Keratinocyte (primary cell): ENCODE measurements at places on chromosomes 4 and X.

GRCh38 chr4:183863155-183863825 is 41.8 kb upstream of the STOX2 start:
- H3K36me3 ChIP-seq: no peaks in the 10 kb centered on the region
- no peak overlapping the region for H3K27ac ChIP-seq
- H3K27me3 ChIP-seq: no peaks in the 10 kb centered on the region
- no peaks in the 10 kb centered on the region for H3K4me1 ChIP-seq
- DNase-seq: no peak

DNA sequence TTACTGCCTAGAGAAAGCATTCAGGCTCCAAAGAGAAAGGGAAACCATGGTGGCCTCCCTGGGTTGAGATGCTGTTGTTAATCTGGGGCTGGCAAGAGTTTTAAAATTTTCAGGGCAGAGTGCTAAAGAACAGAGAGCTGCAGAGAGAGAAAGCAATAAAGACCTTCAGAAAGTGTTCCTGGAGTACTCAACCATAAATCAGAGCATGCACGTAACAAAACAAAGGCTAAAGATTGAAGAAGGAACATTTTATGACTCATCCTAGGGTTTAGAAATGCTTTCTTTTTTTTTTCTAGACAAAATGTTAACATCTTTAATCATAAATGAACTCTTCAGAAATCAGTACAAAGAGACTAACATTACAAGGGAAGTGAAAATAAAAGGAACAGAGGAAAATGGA is 562.3 kb upstream of the NDST4 start:
- no peaks in the 10 kb centered on the region for H3K27me3 ChIP-seq
- H3K36me3 ChIP-seq: no peaks in the 10 kb centered on the region
- no peak overlapping the region for H3K4me3 ChIP-seq
- no peaks in the 10 kb centered on the region for H3K4me1 ChIP-seq
- no peak for DNase-seq

DNA sequence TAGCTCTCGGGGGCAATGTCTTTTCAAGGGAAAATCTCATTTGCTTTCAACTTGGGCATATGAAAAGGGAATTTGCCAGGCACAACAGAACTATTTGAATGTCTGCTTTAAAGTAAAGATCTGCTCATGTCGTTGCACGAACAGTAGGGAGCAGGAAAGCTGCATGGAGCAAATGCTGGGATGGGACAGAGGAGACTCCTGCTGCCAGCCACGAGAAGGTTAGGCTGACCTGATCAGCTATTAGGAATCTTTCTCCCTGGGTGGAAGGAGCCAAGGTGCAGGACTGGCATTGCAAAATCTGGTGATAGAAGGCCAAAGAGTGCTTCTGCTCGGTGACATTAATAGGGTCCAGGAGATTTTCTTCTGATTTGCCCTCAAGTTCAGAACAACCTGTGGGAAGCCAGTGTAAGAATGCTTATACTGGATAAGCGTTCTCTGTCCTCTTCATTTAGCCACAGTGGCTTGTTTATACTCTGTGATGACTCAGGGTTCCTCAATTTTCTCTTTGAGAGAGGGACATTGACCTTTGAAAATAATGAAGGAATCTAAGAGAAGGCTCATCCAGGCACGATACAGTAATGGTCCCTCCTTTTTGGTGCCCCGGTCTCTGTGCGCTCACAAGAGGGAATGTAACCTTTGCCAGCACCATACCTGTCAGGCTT is 22.9 kb downstream of the FHL1 start:
- no peak overlapping the region for H3K4me3 ChIP-seq
- H3K27ac ChIP-seq: no peak overlapping the region
- H3K36me3 ChIP-seq: peaks cover 7% of the 10 kb centered on the region
- H3K4me1 ChIP-seq: no peaks in the 10 kb centered on the region
- DNase-seq: no peak

GRCh38 chr4:127400731-127401346 is 231.9 kb upstream of the INTU start:
- H3K4me1 ChIP-seq: no peaks in the 10 kb centered on the region
- H3K36me3 ChIP-seq: no peaks in the 10 kb centered on the region
- peak; percentile 28 for DNase-seq
- no peaks in the 10 kb centered on the region for H3K27me3 ChIP-seq
- H3K4me3 ChIP-seq: no peak overlapping the region

- no peak overlapping the region for H3K27ac ChIP-seq
- H3K4me3 ChIP-seq: no peak overlapping the region
Observed at GRCh38 chr4:72107456-72107855, 75.7 kb downstream of the NPFFR2 start.

GRCh38 chr4:24850674-24851073 is 55.3 kb downstream of the SOD3 start:
- no peak overlapping the region for H3K27ac ChIP-seq
- H3K27me3 ChIP-seq: no peaks in the 10 kb centered on the region
- no peaks in the 10 kb centered on the region for H3K36me3 ChIP-seq
- no peak for DNase-seq
- peaks cover 5% of the 10 kb centered on the region for H3K4me1 ChIP-seq

DNA sequence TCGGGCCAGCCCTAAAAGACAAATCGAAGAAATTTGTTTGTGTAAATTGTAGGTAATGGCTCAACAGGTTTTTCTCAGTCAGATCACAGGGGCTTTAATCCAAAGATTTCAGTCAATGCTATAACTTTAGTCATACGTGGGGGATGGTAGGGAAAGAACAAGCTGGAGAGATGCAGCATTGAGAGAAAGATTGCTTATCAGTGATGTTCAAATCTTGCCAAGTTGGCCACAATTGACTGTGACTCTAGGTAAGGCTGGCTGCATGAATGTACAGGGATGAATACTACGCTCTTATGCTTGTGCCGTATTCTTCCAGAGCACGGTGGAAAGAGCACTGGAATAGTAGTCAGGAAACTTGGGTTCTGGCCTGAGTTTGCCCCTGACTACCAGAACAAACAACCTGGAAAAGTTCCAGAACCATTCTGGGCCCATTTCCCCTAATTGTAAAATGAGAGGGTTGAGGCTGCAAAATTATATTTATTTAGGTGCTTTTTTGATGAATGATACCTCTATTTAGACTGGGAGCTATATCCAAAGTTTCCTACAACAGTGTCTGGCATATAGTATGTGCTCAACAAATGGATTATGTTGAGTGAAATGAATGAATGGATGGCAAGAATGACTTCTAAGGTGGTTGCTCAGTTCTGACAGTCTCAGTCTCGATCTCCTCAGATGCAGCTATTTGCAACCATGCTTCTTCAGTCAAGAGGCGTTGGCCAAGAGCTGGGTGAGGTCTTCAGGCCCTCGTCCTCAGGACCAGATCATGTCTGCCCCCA is 44.4 kb downstream of the TSC22D3 start:
- DNase-seq: no peak
- no peak overlapping the region for H3K4me3 ChIP-seq
- peaks cover 16% of the 10 kb centered on the region for H3K4me1 ChIP-seq
- H3K27ac ChIP-seq: no peak overlapping the region
- no peaks in the 10 kb centered on the region for H3K27me3 ChIP-seq

- H3K36me3 ChIP-seq: no peaks in the 10 kb centered on the region
- no peak for DNase-seq
- peaks cover 13% of the 10 kb centered on the region for H3K4me1 ChIP-seq
- H3K27me3 ChIP-seq: no peaks in the 10 kb centered on the region
- no peak overlapping the region for H3K27ac ChIP-seq
- H3K4me3 ChIP-seq: no peak overlapping the region
Observed at GRCh38 chrX:71996826-71997225, 86.2 kb downstream of the NHSL2 start.

- H3K4me3 ChIP-seq: peak within 1 kb of the TSS; percentile 48
- H3K27ac ChIP-seq: peak within 1 kb of the TSS; percentile 36
- no peak for DNase-seq
- H3K27me3 ChIP-seq: no peaks in the 10 kb centered on the region
- H3K36me3 ChIP-seq: no peaks in the 10 kb centered on the region
- peaks cover 15% of the 10 kb centered on the region for H3K4me1 ChIP-seq
Observed at GRCh38 chr4:75555294-75556164, at the start of gene ODAPH. Gene ODAPH (plus strand): TSS chr4:75556066. CDS start chr4:75556083, 17 bp downstream.

- no peaks in the 10 kb centered on the region for H3K27me3 ChIP-seq
- H3K36me3 ChIP-seq: no peaks in the 10 kb centered on the region
- no peak for DNase-seq
- H3K27ac ChIP-seq: no peak overlapping the region
Observed at GRCh38 chr4:17094876-17095210, 196.4 kb upstream of the LDB2 start.

- H3K4me3 ChIP-seq: peak overlapping the region; percentile 75
- peak; percentile 23 for DNase-seq
- no peaks in the 10 kb centered on the region for H3K36me3 ChIP-seq
Observed at GRCh38 chr4:37452952-37453280, 208.4 kb downstream of the NWD2 start.

- H3K27ac ChIP-seq: no peak overlapping the region
- no peak for DNase-seq
- H3K36me3 ChIP-seq: no peaks in the 10 kb centered on the region
- H3K4me3 ChIP-seq: no peak overlapping the region
Observed at GRCh38 chr4:32909736-32910135, 2189.6 kb downstream of the PCDH7 start.

DNA sequence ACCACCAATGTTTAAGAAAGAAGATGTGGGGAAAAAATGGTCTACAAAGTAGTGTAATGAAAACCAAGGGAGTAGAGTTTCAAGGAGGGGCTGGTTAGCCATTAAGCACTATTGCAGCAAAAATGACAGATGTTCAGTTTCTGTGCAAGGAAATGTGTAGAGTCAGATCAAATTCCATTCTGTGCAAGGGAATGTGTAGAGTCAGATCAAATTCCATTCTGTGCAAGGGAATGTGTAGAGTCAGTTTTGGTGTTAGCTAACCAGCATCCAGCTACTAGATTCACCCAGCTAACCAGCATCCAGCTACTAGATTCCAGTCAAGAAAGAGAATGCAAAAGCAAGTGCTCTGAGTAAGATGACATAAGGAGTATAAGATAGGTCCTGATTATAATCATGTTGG is 208.8 kb downstream of the COX18 start:
- H3K36me3 ChIP-seq: no peaks in the 10 kb centered on the region
- no peak overlapping the region for H3K4me3 ChIP-seq
- no peak for DNase-seq
- no peaks in the 10 kb centered on the region for H3K4me1 ChIP-seq

GRCh38 chr4:183175631-183176232 is 76.7 kb downstream of the WWC2 start:
- no peak overlapping the region for H3K4me3 ChIP-seq
- H3K27ac ChIP-seq: no peak overlapping the region
- DNase-seq: no peak
- H3K27me3 ChIP-seq: no peaks in the 10 kb centered on the region
- peaks cover 6% of the 10 kb centered on the region for H3K4me1 ChIP-seq

DNA sequence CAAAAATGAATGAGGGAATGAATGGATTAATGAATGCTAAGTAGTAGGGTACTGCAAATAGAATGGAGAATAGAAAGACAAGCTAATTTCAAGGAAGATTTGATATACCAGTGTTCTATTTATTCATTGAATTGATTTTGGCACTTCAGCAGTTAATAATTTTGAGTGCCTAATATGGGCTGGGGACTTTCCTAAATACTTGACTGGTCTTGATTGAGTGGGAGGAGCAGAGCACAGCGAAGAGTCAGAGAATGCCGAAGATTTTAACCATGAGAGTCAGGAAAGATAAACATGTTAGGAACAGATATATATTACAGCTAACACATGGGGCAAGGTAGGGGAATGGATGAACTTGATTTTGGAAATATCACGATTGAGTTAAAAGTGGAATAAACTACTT is 10.6 kb downstream of the IL15 start:
- no peak overlapping the region for H3K27ac ChIP-seq
- DNase-seq: no peak
- no peaks in the 10 kb centered on the region for H3K36me3 ChIP-seq
- no peaks in the 10 kb centered on the region for H3K27me3 ChIP-seq
- H3K4me3 ChIP-seq: no peak overlapping the region

DNA sequence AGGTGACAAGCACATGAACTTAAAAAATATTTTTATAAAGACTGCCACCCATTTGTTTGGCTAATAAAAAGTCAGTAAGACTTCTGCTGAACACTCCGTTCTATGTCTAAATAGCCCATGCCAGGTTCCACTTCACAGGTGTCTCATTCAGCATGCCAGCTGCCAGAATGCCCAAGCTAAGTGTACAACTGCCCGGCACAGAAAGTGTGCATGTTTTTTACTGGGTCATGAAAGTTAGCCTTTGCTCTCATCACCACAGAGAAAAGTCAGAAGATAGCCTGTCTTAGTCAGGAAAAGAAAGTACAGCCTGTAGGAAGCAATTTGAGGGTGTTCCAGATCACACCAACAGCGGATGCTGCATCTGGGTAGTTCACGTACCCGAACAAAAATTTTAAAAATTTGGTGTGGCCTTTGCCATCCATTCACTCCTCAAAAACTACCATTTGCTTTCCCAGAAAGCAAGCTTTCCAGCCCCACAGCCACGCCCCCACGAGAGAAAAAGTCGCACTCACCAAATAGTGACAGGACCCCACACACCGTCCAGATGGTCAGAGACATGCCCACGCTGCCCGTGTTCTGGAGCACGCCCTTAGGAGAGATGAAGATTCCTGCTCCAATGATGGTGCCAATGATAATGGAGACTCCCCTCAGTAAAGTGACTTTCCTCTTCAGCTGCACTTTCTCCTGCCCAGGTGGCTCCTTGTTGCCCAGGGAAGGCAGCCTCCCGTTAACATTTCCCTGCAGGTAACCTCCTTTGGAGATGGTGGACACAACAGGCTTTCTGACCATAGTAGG is 671 bp downstream of the SLC7A11 start:
- peak overlapping the region; percentile 88 for H3K27ac ChIP-seq
- H3K36me3 ChIP-seq: no peaks in the 10 kb centered on the region
- H3K4me3 ChIP-seq: peak overlapping the region; percentile 48
- DNase-seq: no peak

DNA sequence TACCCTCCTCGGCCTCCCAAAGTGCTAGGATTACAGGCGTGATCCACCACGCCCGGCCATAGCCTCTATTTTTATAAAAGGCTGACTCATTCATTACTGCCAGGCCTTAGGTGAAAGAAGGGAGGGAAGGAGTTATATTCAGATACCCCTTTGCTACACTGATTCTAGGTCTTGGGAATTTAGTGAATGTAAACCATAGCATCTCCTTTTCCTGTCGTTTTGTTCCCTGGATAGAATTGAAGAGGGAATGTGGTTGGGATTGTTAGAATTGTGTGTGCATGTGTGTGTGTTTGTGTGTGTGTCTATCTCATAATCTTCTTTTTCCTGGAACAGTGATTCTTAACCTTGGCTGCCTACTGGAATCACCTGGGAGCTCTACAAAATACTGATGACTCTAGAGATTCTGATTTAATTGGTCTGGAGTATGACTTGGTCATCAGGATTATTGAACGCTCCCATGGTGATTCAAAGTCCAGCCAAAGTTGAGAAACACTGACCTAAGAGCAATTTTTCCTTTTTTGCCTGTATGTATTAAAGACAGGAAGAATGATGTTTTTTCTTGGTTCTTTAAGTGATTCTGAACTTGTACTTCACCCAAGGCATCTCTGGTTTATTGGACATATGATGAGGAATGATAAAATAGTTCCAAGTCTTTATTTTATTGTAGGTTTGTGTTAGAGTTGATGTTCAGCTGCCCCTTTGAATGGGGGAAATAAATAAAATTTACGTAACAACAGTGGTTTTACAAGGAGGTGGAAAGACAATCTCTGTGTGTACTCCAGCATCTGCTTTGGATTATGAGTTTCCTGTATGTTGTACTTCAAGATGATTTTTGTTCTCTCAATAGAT is 37.0 kb downstream of the NAP1L5 start:
- H3K4me1 ChIP-seq: peaks cover 15% of the 10 kb centered on the region
- H3K36me3 ChIP-seq: peaks cover 5% of the 10 kb centered on the region
- H3K27ac ChIP-seq: peak overlapping the region; percentile 18

GRCh38 chrX:110414679-110415439 is 56.2 kb downstream of the RTL9 start:
- peak overlapping the region; percentile 59 for H3K27ac ChIP-seq
- H3K4me3 ChIP-seq: no peak overlapping the region
- H3K36me3 ChIP-seq: no peaks in the 10 kb centered on the region
- peaks cover 33% of the 10 kb centered on the region for H3K4me1 ChIP-seq
- DNase-seq: no peak
